ENCODE measurements at places on chromosomes 7 and 10.
A peak's percentile ranks its signal among the peaks of the same experiment; 100 is the strongest.

- DNase-seq, result no peak
These were observed 64.0 kb downstream of the SYPL1 start for GRCh38 chr7:106047818-106048705.

GRCh38 chr10:22997096-22997495 lies 69.2 kb downstream of the ARMC3 start:
- no peak for DNase-seq

GRCh38 chr7:47393406-47393805 lies 188.5 kb downstream of the TNS3 start:
- DNase-seq, result no peak

DNA sequence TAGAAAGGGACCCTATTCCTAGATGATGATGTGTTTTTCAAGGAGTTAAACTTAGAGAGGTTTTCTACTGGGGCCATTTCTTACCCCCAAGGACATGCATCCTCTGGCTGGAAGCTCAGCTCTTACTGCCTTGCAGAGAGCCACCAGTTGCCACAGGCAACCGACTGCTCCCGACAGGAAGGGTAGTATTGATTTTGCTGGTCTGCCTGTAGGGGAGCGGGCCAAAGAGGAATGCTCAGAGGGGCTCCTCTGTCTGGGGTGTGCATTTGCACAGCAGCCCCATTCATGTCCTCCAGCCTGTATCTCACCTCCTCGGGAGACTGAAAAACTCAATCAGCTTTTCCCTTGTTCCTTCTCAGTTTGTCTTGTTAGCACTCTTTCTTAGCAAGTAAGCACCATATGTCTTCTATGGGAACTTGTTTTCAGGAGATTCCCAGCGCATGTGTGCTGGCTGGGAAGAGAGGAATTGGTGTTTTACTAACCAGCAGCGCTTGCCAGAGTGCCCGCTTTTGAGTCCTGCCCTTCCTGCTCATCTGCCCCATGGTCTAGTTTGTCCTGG lies 739.0 kb upstream of the GALNT17 start:
- DNase-seq, result no peak

DNA sequence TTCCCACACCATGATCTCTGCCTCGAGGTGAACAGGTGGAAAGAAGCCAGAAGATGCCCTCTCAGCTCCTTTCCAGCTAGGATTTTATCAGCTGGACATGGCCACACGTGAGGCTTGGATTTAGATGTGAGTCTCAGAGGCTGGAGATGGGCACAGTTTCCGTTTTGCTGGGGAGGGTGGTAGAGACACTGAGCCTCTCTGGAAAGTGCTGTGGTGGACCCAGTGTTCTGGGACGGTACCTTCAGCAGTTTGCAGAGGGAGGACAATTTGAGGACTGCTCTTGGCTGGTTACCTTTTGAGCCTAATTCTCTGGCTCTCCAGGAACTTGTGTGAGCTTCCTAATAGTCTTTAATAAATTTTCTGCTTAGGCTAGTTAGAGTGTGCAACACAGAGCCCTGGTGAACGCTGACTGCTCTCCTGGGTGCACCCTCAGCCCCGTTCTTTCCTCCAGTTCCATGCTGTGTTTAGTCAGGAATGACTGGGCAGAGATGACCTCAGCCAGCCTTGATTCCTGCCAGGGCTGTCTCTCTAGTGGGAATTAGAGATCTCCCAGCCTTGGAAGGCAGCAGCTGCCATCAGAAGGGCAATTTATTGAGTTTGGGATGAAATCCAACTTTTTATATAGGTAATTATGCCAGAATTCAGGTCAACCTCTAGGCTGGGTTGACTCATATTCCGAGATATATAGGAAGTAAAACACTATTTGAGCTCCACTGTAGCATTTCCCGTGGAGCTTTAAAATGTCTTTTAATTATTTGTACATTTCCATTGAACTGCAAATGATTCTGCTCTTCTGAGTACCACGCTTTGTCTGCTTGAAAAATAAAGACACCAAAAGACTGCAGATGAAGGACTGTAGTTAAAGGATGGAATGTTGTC lies 103.9 kb downstream of the GATA3 start:
- DNase-seq, result no peak

DNA sequence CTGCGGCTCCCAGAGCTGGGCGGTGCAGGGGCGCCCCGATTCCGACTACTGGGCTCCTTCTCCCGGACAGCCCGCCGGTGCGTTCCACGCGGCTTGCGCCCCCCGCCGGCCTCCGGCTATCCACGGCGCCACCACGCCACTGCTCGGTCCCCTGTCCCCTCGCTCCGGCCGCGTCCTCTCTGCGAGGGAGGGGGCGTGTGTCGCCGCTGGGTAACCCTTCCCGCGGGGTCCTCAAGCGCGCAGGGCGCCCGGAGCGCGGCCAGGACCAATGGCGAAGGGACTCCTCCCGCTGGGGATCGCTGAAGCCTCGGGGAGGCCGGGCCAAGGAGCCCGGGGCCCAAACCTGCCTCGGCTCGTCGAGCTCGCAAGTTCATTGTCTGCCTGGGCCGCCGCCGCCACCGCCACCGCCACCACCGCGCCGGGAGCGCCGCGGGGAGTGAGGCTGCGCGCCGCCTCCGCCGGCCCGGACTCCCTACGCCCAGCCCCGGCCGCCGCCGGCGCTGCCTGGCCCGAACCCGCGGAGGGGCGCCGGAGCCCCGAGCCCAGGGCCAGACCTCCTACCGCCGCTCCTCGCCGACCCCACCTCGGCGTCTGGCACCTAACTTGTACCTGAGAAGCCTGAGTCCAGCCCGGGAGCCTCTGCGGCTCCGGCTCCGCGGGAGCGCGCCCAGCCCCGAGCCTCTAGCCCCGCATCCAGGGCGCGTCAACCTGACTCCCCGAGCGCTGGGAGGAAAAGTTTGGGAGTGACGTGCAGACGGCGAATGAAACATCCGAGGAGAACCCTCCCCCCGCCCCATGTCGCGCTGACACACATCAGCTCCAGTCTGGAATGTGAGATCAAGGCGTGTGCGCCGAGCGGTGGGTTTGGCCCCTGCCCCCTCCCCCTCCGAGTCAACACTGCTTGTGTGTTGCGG lies at the start of gene CHST15:
TSS of gene CHST15 (minus strand) at position 739 of the 914 bp plus-strand sequence. CDS start 47,386 bp downstream, outside the sequence.
- no peak for DNase-seq

DNA sequence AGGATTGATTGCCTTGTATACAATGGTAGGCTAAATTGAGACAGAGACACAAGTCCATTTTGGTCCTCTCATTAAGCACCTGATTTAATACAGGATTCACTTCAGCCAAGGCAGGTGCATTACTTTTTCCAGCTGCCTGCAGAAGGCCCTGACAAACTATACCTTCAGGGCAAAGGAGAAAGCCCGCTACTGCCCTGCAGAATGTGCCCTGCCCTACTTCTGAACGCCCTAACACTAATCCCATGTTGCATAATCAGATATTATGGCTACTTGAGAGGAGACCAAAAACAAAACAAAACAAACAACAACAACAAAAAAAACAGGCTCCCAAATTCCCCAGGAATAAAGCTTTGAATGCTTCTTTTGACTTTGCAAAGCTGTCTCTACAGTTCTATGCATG lies 116.9 kb upstream of the ABI1 start:
- DNase-seq, result no peak

DNA sequence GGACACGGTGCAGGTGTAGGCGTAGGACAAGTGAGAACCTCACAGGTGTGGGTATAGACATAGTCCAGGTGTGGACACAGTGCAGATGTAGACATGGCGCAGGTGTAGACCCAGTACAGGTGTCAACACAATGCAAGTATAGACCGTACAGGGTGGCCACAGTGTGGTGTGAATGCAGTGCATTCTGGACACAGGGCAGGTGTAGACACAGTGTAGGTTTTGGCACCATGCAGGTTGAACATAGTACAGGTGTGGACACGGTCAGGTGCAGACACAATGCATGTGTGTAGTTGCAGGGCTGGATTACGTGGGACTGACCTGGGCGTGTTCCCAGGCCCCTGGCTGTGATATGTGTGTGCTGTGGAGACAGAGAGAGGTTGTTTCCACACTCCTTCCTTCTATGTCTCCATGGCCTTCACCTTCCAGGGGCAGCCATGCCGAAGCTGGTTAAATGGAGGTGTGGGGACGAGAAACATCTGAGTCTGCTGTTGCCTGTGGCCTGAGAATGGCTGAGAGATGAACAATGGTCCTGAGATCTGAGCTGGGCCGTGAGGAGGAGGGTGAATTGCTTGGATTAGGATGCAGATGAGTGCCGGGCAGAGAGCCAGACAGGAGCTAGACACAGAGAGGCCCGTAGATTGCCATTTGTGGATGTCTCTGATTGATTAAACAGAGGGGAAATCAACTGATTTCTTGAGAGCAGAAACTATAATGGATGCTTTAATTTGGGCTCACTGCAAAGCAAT lies 343.9 kb upstream of the SHH start:
- no peak for DNase-seq

GRCh38 chr10:78893217-78893616 lies 175.5 kb upstream of the ZMIZ1 start:
- DNase-seq, result no peak

DNA sequence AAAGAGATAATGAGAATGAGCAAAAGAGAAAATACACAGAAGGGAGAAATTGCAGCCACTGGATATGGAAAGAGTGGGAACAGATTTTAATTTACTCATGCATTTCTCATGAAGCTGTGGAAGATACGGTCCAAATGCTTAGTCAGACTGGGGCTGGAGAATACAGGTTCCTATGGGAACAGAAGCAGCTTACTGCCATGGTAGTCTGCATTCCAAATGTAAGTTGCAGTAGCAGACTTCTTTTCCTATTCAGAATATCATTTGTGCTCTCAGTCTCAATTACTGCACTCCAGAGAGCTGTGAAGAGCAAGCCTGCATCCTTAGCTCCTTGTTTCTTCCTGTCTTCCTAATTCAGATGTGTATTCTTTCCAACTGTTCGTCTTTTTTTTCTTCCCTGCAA lies 190.8 kb upstream of the TMEM196 start:
- no peak for DNase-seq

DNA sequence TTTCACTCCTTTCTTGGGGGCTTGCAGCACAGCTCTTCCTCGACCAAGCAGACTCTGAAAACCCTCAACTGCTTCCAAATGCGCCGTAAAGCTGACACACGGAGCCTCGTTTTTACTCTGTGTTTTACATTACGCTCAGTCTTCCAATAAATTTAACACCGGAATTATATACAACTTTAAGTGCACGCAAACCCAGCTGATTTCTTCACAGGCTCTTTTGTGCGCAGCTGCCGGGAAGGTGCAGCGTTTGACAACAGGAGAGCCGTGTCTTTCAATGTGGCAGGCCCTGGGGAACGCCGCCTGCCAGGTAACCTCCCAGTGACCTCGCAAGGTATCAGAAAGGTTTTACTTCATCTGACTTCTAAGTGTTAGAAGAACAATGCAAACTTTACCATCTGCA lies 35.0 kb downstream of the GFRA1 start:
- DNase-seq, result no peak

GRCh38 chr10:22133749-22134624 lies 83.8 kb downstream of the EBLN1 start:
- DNase-seq, result no peak

- peak; percentile 75 for DNase-seq
These were observed 10.4 kb downstream of the ATG9B start for GRCh38 chr7:151013733-151014497.

- no peak for DNase-seq
These were observed 151.3 kb upstream of the RSU1 start for GRCh38 chr10:16968416-16969041.

- no peak for DNase-seq
These were observed 233.1 kb downstream of the PLXNA4 start for GRCh38 chr7:132343199-132343598.

DNA sequence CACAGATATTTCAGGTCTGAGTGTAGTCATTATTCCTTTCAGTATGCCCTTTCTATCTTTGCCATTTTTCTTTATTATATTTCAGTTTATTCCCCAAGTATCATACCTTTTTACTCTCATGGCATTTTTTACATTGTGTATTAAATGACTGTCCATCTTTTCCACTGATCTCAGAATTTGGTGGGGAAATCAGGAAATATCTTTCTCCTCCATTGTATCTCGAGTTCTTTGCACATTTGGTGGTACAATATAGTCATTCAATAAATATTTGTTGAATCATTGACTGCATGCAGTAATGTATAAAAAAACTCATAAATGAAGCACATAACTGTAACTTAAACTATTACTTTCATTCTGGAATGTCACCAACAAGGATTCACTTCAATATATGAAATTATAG lies 354.7 kb downstream of the HGF start:
- no peak for DNase-seq

- no peak for DNase-seq
These were observed 5.2 kb downstream of the ZNF655 start for GRCh38 chr7:99563650-99564049.

DNA sequence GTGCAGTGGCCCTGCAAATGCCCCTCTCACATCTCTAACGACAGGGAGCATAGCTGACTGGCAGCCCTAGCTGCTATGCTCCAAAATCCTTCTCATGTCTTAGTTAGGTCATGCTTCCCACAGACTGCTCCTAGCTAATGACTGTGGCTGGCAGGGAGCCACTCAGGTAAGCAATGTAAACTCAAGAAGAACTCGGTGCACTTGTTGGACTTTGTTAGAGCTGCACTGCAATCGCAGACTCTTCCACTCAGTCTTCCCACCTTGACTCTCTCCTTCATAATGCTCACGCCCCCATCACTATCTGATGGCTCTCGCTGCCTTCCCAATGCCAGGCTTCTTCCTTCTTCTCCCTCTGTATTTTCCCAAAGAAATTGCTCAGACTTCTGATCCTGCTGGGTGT lies 24.0 kb downstream of the OR9A2 start:
- DNase-seq, result no peak

DNA sequence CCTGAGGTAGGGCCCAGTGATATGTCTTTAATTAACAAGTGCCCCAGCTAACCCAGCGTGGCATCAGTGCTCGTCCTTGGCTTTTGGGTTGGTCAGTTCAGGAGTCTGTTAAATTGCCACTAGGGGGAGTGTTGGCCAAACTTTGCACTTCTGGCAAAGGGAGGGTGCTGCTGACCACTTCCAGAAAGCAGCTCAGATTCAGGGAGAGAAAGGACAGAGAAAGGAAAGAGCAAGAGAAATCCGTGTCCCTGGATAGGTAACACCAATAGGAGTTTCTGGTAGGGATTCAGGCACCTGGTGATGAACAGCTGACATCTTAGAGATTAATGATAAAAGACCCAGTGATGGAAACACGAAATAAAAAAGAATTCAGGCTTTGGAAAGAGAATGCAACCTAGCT lies 243.1 kb upstream of the AOAH start:
- DNase-seq, result no peak

GRCh38 chr10:128300290-128300824 lies 174.1 kb upstream of the MKI67 start:
- DNase-seq, result no peak

GRCh38 chr7:78062214-78062613 lies 263.6 kb downstream of the PHTF2 start:
- no peak for DNase-seq

DNA sequence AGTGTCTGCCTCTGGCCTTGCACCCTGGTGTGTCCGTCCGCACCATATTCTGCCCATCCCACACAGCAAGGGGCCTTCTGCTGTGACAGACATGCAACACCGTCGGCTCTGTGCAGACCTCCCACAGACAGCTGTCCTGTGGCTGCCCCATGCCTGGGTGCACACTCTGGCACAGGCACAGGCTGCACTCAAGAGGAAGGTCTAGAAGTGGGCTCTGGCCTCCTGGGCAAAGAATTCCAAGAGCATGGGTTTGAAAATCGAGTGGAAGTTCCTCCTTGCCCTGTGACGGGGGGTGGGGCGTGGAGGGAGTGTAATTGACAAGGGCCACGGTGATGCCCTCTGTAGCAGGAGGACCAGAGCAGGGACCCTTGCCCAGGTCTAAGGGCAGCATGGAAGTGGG lies 4.3 kb upstream of the LOXL4 start:
- no peak for DNase-seq
